ENCODE measurements at places on chromosomes 5 and 9.

DNA sequence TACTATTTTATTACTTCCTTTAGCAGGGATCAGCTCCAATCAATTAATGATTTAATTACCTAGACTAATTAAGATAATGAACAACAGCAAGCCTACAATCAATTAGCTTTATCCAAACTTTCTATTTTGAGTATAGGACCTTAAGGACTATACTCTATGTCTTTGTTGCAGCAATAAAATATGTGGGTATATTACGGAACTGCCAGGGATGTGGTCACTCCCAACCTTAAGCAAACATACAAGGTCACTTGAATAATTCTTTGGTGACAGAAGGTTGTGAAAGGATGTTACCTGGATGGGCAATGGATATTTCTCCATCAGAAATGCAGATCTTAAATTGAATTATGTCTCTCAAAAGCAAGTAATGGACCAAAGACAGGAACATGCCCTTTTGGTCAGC lies 907.4 kb upstream of the DMAC1 start:
- DNase-seq, result no peak

- DNase-seq, result no peak
Observed at GRCh38 chr5:45774528-45774927, 78.3 kb upstream of the HCN1 start.

DNA sequence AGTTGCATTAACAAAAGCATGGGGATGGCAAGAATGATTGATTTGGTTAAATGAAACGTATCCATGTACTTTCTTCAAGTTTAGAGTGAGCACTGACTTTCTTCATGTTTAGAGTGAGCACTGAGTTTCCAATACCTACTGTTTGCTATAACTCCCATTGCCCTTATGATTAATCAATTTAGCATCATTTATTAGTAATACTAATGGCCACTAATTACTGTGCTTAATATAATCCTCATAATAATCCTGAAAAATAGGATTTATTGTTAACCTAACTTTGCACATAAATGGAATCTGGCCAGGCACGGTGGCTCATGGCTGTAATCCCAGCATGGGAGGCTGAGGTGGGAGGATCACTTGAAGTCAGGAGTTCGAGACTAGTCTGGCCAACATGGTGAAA lies 22.1 kb upstream of the GPR21 start:
- DNase-seq, result no peak

DNA sequence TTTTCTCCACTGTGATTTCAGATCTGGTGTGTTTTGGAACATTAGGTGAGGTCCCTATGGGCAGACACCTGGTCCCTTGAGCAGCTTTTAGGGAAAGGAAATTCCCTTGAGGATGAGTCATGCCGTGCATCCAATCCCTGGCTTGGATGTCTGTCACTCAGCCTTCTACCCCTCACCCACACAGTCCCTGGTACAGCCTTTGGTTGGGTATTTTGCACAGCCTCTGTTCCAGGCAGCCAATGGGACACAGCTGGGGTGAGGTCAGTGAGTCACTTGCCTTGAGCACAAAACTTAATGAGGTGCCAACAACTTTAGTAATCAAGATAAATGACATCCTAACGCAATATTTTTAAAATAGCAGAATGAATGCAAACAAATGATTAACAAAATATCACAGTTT lies 22.7 kb upstream of the SVEP1 start:
- DNase-seq, result peak; percentile 42

- DNase-seq, result no peak
Observed at GRCh38 chr5:128224336-128224735, 140.8 kb downstream of the SLC12A2 start.

- no peak for DNase-seq
Observed at GRCh38 chr9:112170235-112170634, 4.9 kb downstream of the SUSD1 start.

DNA sequence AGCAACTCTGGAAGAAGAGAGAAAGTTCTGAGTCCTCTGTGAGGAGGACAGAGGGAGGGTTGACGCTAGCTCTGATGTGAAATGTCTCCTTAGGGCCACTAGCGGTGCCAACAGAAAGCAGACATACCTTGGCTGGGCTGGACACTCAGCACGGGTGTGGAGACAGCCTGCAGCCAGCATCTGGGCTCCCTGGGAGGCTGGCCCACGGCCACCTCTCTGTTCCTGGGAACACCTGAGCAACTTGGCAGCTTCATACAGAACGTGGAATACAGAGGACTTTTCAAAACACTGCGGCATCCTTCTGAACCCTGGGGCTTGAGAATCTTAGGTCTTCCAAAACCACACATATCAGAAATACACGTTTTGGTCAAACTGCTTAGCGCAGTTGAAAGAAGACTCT lies 269.1 kb downstream of the FSTL4 start:
- no peak for DNase-seq

GRCh38 chr5:1390333-1390732 lies 45.4 kb upstream of the CLPTM1L start:
- DNase-seq, result no peak

- peak; percentile 10 for DNase-seq
Observed at GRCh38 chr5:84411832-84412605, 27.3 kb upstream of the EDIL3 start.

DNA sequence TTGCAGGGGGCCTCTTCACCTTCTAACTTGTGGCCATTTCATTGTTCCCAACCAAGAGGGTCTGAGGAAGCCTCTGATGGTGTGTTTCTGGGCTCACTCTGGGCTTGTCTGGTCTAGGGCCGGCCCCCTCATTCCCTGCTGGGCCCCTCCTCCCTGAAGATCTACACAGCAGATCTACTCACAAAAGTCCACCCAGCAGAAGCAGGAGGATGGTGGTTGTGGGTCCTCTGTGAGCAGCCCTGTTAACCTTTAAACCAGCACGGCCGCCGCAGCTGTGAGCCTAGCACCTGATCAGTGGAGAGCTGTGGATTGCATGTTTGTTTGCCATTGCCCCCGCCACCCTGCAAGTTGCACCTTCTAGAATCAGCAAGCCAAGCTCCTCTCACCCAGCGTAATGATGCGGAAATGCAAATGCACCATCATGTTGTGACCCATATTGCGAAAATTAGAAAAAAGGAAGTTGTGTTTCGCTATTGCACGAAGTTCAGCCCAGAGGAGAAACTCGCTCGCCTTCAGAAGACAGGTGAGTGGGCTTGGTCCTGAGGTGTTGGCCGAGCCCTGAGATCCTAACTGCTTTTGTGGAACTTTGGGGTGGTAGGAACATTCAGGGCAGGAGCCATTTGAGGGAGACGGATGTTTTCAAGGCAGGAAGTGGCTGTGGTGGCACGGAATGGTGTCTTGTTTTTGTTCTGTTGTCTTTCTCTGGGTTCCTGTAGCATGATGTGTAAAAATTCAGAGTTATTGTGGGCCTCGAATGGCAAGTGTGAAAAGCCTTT lies 16.7 kb downstream of the FGD3 start:
- DNase-seq, result no peak

GRCh38 chr5:126914801-126915436 lies 115.4 kb downstream of the MARCHF3 start:
- no peak for DNase-seq

DNA sequence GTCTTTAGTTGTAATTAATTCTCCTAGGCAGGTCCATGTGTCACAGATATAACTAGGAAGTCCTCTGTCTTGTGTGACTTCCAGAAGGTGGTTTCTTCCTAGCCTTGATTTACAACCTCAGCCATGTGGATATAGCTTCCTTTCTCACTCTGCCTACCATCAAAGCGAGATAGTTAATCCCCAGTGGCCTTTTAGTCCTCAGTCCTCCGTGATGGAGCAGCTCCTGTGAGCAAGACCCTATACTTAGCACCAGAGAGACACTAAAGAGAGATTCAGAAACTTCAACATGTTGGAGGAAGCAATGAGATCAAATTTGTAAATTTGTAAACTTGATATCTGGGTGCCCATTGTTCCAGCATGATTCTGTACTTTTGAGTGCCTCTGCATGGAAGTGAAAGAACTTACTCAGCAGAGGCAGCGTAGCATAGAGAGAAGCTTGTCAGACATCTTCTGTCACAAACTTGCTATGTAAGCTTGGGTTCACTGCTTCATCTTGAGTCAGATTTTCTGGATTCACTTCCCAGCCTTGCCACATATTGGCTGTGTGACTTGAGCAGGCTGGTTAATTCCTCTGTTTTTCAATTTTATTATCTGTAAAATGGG lies 170.2 kb upstream of the NR3C1 start:
- DNase-seq, result no peak

- no peak for DNase-seq
Observed at GRCh38 chr9:133334161-133334560, 1.8 kb downstream of the SURF6 start.

DNA sequence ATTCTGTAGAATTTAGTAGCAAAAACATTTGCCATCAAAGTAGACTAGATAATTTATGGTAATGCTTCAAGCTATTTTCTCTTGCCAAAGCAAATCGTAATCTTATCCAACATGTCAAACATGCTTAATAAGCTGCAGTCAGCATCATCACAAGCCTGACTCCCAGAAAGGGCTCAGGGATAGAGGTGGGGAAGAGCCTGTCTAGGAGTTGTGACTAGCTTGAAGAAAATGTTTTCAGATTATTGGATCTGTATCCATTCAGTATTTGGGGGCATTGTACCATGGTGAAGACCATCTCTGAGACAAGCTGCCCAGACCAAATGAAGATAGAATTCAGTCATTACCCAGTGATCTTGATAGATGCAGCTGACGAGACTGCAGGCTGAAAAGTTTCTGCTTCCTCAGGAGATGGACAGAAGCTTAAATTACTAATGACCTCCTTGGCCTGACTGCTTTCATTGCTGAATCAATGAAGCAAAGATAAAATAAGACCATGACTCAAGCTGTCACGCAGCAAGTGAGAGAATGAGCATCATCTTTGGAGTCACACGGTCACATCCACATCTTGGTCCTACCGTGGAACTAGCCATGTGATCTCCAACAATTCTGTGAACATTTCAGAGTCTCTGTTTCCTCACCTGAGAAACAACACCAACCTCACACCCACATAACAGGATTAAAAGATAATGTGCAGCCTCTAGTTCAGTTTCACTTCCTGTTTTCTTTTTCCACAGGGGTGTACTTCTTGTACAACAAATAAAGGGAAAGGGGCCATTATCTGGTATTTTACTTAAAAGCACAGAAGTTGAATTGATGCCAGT lies 9.4 kb downstream of the ERAP2 start:
- DNase-seq, result no peak

DNA sequence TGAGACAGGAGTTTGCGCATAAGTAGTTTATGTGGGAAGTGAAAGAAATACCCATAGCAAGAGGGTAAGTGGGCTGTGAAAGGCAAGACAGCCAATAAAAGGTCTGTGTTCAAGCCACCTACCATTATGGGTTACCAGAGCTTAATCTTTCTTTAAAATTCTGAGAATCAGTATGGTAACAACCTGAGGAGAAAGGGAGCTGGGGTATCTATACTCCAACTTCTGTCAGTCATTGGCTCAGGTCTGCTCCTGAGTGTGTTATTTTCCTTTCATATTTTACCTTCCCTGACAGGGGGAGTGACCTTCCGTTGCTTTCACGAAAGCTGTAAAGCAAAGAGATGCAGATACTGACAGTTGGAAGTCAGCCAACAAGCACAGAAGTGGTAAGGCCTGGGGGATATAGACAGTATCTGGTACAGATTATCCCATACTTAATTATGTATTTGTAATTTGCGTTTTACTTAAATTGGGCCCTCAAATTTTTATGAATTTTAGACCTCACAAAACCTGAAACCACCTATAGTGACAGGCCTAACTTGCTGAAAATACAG lies 233.4 kb downstream of the RAB3C start:
- no peak for DNase-seq

DNA sequence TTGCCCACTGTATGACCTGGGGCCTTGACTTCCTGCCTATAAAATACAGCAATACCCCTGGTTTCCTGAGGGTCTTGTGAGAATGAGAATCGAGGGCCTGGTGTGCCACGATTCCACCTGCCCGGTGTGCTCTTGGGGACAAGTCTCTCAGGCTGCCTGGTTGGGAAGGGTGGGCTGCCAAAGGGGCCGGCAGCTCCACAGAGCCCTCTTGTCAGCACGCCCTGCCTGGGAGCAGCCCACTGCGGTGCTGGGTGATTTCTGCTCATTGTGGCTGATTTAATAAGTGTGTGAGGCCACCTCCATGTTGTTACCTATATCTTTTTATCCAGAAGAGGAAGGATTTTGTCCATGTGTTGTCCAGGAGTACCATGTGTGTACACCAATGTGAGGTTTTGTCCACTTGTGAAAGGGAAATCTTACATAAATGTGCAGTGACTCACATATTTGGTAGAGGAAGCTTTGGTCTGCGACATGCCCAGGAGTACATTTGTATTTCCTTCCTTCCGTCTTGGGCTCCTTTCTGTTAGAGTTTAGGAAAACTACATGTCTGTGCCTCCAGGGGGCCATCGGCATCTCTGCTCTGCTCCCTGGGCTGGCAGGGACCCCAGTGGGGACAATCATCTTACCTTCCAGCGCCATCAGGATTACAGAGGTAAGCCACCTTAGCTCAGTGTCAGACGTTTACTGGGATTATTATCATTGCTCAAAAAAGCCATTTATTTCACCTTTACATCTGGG lies 108.6 kb downstream of the PHF2 start:
- DNase-seq, result peak; percentile 10

- no peak for DNase-seq
Observed at GRCh38 chr5:132095424-132095972, 21.9 kb downstream of the CSF2 start.

GRCh38 chr9:14301583-14302021 lies 12.3 kb downstream of the NFIB start:
- no peak for DNase-seq

DNA sequence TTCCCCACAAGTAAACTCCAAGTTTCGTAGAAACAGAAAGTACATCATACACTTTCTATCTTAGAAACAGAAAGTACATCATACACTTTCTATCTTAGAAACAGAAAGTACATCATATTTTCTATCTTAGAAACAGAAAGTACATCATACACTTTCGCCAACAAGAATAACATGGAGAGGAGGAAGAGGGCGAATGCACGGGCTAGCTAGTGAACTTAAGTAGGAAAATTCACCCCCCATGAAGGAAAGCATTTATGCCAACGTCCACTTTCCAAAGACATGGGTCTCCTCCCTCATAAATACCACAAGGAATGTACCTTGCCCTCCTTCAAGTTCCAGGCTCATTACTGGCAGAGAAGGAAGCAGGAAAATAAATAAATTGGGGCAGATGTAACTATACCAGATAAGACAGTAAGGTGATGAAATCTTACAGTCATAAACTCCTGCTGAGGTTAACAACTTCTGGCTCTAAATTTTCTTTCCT lies 64.7 kb downstream of the FRMD3 start:
- peak; percentile 25 for DNase-seq

DNA sequence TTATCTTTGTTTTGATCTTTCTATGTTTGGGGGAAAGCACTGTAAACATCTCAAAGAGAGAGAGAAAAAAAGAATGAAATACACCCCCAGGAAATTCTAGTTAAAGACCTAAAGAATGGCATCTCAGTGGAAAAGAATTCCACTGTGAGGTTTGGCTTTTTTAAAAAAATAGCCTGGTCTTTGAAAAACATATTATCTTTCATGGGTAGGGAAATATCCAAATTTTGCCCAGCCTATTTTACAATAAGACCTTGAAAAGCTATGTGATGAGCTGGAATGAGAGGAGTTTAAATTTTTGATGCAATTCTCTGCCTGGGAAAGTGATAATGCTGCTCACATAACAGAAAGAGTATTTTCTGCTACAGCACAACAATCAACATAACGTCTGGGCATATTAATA lies 348.1 kb upstream of the WWC1 start:
- peak; percentile 56 for DNase-seq

GRCh38 chr9:121386442-121387175 lies 16.6 kb upstream of the STOM start:
- no peak for DNase-seq
